Thymus (tissue), 14 donors: ENCODE measurements at places on chromosomes 4 and X.

GRCh38 chr4:86561256-86561655 lies 32.9 kb upstream of the PTPN13 start:
- DNase-seq, result no peak

DNA sequence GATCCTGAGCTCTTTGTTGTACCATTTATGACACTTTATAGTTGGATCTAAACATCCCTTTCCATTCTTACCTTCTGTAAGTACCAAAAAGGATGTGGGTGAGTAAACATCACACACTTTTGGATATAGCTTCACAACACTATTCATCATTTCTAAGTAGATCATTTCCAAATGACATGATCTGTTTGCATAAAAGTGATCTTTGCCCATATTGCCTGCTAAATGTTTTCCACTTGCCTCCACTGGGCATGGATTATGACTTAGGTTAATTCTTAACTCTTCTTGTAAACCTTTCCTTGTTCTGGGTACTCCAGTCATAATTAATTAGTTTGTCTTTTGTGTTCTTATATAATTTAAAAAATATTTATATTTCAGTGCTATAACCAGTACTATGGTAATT lies 244.9 kb upstream of the AGA start:
- no peak for DNase-seq

DNA sequence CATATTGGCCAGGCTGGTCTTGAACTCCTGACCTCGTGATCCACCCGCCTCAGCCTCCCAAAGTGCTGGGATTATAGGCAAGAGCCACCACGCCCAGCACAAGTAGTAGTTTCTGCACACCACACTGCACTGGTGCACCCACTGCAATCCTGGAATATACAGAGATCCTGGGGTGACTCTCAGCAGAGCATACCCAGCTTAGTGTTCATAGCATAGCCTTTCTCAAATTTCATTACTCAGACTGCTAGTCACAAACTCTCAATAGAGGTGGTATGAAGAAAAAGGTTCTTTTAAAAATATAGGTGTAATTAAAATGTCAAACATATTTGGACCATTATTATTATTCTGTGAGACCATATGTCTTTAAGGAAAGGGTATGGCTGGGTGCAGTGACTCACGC lies 6.2 kb upstream of the ARHGAP10 start:
- DNase-seq, result no peak

- no peak for DNase-seq
Observed at GRCh38 chr4:126899331-126899801, 733.4 kb upstream of the INTU start.

DNA sequence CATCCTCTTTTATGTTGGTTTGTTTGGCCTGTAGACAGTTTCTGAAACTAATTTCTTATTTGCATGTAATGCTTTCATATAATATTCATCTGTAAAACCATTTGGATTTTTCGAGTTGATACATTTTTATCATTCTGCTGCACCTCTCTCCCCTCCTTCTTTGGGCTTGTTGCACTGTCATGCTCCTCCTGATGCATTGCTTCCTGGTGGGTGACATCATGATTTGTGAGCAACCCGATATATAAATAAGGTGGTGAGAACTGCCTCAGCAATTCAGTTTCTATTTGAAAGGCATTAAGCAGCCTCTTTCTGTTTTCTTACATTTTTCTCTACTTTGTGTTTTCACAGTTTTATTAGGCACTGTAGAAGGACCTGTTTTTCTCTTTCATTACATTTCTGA lies 515.7 kb downstream of the RPA4 start:
- no peak for DNase-seq

- DNase-seq, result no peak
Observed at GRCh38 chr4:7924570-7924969, 15.1 kb downstream of the AFAP1 start.
